ENCODE measurements at places on chromosomes 4 and X.
A peak's percentile ranks its signal among the peaks of the same experiment; 100 is the strongest.

- no peak for DNase-seq
Measured at GRCh38 chrX:11341274-11342201, 48.3 kb downstream of the AMELX start.

DNA sequence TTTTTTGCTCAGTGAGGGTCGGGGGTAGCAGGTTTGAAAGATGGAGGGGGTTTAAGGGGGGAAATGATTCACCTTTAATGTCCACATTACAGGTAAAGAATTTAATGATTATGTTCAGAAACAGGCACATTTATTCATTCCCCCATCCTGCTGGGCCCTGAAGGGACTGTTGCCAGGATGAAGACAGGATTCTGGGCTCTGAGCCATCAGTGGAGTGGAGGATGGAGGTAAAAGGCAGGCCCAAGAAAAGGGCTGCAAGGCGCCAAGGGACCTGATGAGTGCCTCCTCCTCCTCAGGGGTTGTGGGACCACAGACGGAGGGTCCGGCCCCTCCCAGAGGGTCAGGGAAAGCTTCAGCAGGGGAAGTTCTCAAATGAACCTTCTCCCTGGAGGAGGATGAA lies 40.4 kb upstream of the PROM1 start:
- DNase-seq = peak; percentile 75

GRCh38 chrX:114985967-114986592 lies 31.3 kb downstream of the IL13RA2 start:
- no peak for DNase-seq

DNA sequence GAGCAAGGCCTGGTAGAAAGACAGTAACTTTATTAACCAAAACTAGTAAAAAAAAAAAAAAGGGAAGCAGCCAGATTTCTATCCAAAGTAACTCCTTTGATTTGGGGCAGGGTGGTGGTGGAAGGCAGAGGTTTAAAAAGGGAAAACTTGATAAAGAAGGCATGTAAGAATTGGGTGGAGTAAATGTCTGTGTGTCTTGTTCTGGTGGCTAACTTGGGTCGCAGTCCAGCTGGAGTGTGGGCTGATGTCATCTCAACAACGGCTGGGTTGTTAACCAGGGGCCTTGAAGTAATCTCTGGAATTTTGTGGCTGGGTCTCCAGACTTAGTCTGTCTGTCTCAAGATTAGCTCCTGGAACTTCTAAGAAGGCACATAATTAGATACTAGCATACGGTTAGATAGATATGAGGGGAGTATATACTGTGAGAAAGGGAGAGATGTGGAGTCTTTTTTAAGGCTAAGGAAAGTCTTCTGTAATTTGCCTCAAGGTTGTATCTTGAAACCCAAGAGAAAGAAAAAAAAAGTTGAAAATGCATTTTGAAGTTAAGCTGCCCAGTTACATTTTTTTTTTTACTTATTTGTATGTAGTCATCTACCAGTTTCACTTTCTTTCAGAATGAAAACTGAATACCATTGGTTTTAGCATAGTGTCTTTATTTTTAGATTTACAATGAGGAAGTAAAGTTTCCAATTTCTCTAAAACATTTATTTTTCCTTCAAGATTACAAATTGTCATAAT lies 48.3 kb downstream of the MTHFD2L start:
- DNase-seq = no peak

DNA sequence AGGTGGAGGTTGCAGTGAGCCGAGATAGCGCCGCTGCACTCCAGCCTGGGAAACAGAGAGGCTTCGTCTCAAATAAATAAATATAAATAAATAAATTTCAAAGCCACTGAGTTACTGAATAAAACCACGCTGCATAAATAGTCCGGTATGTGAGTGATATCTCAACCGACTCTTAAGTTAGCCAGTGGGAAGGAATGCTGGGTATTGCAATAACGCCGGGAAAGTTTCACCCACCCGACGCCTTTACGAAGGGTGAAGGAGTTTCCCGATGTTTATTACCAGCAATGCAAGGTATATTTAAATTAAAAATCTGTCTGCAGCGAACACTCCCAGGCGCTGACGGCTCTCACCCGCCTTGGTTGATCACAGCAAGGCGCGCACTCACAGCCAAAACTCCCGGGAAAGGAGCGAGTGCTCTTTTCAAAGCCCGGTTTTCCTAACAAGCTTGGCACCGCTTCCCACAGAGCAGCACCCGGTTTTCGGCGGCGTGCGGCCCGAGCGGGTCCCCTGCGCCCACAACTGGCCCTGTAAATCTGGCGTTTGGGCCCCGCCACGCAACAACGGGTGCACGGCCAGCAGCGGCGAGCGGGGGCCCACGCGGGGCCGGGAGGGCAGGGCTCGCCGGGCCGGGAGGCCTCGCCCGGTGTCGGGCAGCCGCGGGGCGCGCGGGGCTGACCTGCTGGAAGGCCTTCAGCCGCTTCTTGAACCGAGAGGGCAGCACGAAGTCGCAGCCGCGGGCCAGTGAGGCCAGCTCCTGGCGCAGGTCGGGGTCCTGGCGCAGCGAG lies 13.7 kb downstream of the PPP2R3B start:
- no peak for DNase-seq

DNA sequence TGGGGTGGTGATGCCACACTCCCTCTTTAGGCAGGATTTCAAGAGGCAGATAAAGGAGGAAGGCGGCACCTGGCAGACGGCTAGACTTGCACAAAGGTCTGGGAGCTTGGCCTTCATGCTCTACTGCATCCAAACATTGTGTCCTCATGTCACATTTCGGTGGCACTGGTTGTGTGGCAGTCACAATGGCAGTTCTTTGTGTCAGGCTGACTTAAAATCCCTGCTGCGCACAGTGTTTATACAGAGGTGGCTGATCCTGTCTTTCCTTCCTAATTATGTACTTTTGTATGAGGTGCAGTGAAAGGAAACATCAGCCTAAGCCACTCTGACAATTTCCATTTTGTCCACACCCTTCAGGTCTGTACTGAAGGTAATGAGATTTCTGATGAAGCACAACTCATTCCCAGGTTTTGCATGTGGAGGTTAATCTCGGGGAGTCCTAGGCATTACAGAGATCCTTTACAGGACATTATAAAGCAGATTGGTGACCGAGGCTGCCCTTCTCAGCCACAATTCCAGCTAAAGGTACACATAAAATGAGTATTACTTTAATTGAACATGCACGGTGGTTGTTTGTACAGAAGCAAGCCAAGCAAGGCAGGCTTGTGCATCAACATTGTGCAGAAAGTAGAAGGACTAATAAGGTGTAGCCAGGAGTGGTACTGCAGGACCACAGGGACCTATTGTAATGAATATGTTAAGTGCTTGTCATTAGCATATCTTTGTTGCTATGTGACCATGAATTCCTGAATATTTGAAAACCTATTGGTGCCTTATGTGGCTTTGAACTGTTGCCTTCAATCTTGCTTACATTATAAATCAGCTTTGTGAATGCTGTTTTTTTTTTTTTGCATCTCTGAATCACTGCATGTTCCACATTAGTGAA lies 147.6 kb downstream of the STK32B start:
- no peak for DNase-seq

- no peak for DNase-seq
Measured at GRCh38 chr4:18463987-18464559, 442.5 kb upstream of the LCORL start.

DNA sequence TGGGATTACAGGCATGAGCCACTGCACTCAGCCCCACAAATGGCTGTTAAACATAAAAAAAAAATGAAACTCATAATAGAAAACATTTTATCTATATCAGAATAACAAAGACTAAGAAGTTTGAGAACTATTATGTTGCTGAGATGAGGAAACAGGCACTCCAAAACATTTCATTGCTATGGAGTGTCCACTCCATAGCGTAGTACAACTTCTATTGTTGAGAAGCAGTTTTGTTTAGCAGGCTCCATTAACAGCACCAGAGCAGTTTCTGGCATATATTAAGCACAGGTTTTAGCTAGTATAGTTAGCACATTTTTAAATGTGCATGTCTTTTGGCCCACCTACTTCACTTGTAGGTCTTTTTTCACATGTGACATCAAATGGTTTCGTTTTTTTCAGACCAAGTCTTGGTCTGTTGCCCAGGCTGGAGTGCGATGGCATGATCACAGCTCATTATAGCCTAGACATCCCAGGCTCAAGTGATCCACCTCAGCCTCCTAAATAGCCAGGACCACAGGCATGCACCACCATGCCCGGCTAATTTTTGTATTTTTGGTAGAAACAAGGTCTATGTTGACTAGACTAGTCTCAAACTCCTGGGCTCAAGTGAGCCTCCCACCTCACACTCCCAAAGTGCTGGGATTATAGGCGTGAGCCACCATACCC lies 5.8 kb downstream of the HMGB2 start:
- DNase-seq = no peak

GRCh38 chr4:139825523-139826014 lies 159.9 kb downstream of the MGST2 start:
- no peak for DNase-seq

- no peak for DNase-seq
Measured at GRCh38 chr4:57102050-57102624, 8.0 kb downstream of the IGFBP7 start.

DNA sequence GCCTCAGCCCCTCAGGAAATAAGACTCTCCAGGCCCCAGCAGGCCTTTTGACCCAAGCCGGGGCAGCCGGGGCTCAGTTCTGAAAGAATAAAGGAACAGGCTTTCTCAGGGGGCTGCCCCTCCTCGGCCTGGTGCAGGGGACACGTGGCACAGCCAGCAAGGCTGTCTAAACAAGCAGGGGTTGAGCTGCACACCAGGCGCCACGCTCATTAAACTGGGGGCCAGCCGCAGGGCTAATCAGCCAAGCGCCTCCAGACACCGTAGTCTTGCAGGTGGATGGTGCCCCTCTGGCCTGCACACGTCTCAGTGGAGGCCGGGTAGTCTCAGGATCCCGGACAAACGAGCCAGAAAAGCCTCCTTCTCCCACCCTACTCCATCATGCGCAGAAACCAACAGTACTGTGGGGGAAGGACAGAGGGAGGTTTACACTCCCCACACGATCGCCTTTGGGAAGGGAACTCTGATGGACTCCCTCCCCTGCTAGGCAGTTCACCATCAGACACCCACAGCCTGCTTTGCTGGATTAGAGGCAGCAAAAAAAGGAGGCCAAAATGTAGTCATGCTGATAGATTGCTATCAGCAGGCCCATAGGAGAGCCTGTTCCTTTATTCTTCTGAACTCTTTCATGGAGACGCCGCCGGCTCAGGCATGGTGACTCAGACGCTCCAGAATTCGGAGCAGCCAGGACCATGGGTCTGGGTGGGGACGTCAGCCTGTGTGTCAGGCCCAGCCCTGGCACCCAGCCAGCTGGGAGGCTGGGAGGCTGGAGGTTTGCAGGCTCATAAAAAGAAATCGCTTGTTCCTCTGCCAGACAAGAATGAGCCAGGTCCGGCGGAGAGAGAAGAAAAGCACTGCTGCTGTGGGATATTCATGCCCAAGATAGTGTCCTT lies 342.4 kb downstream of the BCOR start:
- no peak for DNase-seq

- no peak for DNase-seq
Measured at GRCh38 chr4:128725405-128726055, 84.0 kb upstream of the JADE1 start.

DNA sequence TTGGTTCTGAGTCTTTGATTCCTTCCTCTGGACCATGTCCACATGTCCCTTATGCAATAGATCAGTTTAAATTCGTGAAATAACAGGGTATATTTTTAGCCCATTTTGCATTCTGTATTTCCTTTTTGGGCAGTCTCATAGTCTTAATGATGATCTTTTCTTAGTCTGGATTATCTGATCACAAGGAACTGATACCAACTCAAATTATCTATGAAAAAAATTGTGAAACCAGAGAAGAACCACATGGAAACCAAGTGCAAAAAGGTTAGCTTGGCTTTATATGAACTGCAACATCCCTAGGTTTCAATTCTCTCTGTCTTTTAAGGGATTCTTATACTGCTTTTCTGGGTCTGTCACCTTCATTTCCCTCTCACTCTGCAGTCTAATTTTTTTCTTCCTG lies 608.6 kb upstream of the AADAT start:
- DNase-seq = no peak

GRCh38 chrX:79524642-79525041 lies 157.5 kb upstream of the ITM2A start:
- no peak for DNase-seq

DNA sequence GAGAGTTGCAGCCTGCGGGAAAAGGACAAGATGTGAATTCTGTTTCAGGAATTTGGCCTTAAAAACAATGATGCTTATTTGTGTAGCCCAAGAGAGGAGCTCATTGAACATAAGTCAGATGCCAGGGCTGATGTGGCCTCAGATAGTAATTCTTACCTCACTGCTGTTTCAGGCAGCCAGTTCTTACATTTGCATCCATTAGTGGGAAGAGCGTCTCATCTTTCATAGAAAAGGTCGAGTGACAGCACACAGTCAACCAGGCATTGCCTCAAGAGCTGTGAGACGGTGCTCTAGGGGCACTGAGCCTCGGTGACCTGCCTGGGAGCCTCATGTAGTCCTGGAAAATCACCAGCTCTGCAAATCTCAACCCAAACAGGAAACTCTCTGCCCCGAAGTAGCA lies 174.9 kb upstream of the FRG1 start:
- DNase-seq = no peak

- no peak for DNase-seq
Measured at GRCh38 chr4:27484216-27484615, 623.6 kb downstream of the STIM2 start.

GRCh38 chr4:139798456-139798855 lies 132.8 kb downstream of the MGST2 start:
- no peak for DNase-seq

- no peak for DNase-seq
Measured at GRCh38 chrX:7145454-7145853, 2.1 kb upstream of the STS start.

GRCh38 chrX:105636667-105637066 lies 185.7 kb upstream of the NRK start:
- DNase-seq = no peak

DNA sequence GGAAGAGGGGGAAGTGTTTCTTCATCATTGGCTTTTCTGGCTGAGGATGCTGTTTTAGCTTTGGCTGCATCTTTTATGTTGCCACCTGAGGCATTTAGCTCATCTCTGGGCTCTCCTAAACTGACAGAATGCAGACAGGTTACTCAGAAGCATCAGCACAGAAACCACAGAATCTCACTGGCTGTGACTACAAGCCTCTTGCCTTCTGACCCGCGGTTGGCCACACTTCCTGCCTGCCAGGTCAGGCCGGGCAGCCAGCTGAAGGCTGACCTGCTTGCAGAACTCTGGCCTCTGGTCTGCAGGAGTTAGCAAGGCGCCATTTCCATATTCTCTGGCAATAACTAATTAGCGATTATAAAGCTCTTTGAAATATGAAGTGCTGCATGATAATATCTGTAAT lies 366.5 kb downstream of the MID1IP1 start:
- no peak for DNase-seq

- no peak for DNase-seq
Measured at GRCh38 chr4:26076896-26077295, 162.9 kb downstream of the SMIM20 start.

DNA sequence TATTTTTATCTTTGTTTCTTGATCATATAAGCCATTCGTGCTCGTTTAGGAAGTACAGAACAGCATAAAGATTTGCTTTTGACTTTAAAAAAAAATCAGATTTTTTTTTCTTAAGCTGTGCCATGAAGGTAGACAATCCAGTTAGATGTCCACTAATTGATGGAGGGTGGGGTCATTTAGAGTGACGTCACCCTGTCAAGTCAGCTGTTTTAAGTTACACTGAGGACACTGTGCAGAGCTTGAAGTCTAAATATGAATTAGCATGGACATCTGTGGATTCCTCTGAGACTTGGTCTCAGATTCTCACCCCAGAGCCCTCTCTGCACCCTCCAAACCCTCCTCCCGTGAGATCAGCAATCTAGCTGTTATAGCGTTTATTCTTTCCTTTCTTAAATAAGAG lies 63.9 kb downstream of the ENPP6 start:
- DNase-seq = no peak
